CD8-positive, alpha-beta T cell (primary cell): ENCODE measurements at places on chromosomes 6 and 20.

GRCh38 chr6:39003072-39003471 lies 45.5 kb upstream of the GLP1R start:
- no peak for DNase-seq

GRCh38 chr6:26394289-26394688 lies 7.8 kb upstream of the BTN3A1 start:
- no peak for DNase-seq

DNA sequence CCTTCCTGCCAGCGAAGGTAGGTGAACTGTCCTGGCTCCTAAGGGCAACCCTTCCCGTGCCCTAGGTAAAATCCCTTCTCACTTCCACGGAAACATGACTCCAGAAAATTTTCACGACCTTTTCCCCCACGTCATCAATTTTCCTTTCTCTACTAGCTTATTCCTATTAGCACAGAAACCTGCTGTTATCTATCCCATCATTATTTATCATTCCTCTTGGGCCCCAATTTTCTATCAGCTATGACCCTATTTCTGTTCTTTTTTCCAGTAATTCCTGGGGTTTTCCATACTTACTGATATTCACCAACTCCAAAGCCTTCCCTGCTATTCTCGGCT lies 23.8 kb upstream of the GCM1 start:
- DNase-seq = no peak

DNA sequence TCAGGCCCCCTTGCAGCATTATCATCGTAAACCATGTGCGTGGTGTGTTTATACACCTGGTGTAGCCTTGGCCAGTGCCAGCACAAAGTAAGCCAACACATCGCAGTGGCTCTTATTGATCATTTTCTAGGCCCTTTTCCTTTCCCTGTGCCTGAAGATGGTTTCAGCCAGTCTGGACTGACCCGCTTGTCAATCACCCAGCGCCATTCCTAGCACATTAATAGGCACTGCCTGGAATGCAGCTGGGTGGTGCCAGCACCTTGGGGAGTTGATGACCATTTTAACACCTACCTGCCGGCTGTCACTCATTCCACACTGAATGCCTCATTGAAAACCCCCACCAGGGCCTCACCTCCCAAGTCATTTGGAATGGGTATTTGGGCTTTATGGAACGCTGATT lies 4.9 kb upstream of the UQCC2 start:
- DNase-seq = no peak

DNA sequence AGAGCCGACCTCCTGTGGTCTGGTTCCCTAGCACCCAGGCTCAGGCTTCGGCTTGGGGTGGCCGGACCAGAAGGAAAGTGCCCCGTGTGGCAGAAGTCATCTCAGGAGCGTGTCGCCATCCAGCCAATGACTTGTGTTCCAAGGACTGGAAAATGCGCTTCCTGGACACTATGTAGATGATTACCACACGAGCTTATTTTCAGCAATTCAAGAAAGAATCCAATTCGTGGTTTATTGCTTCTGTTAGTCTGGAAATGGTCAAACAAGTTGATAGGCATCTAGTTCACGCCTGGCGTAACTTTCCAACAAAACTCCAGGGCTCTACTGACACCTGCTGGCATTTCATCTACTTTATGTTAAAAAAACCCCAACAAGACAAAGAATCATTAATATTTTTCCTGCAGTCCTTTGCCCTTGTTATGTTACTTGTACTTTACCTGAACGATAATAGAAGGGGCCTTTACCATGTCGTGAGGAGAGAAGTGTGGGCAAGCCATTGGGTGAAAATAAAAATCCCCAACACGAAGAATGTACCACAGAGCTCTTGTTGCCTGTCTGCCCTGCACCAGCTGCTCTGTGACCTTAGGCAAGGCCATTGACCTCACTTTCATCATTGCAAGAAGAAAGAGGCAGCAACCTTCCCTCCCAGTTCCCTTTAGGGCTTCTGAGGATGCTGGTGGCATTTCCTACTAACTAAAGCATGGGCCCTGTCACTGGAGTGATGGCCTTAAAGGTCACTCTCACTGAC lies 154.7 kb upstream of the LAMP5 start:
- no peak for DNase-seq

DNA sequence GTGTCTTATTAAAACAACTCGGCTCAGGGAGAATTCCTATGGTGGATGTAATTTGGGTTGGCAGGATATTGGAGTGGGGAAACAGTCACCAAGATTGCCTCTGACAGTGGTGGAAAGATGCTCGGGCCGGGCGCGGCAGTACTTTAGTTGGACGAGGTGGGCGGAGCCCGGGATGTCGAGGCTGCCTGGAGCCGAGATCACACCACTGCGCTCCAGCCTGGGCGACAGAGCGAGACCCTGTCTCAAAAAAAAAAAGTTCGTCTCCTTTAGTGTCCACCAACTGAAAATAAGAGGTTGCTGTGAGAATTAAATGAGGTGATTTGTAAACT lies 621 bp downstream of the NOL7 start:
- DNase-seq = no peak
